NCI-H2029 (cell line): ENCODE measurements at places on chromosomes 5 and 9.

- DNase-seq, result no peak
Measured at GRCh38 chr5:181217803-181218062, 5.3 kb upstream of the TRIM41 start.

DNA sequence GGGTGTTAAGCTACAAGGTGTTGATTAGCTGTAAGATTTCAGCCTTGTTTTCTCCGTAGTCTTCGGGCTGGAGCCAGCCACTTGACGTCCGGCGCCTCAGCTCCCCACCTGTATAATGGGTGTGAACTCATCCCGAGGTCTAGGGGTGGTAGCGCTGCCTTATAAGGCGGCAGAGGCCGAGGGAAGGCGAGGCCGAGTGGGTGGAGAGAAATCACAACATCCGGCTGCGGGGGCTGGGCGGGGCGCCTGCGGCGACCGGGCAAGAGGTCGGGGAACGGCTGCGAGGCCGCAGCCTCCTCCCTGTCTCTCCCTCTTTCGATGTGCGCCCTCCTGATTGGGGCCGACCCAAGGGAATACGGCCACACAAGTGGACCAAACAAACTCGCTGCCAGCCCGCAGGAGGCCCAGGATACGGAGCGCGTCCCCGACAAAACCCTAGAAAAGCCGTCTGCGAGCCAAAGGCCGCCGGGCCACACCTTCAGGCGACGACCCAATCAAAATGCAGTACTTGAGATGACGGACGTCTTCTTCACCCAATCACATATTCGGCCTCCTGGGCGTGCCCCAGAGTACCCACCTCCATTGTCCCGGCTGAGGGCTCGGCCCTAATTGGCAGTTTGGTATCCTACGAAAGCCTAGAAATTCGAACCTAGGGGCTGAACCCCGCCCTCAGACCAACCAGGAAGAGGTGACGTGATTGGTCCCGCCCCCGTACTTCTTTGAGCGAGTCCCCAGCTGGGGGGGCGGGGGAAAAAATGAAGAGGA lies 493 bp upstream of the GRK6 start:
- peak; percentile 100 for DNase-seq

DNA sequence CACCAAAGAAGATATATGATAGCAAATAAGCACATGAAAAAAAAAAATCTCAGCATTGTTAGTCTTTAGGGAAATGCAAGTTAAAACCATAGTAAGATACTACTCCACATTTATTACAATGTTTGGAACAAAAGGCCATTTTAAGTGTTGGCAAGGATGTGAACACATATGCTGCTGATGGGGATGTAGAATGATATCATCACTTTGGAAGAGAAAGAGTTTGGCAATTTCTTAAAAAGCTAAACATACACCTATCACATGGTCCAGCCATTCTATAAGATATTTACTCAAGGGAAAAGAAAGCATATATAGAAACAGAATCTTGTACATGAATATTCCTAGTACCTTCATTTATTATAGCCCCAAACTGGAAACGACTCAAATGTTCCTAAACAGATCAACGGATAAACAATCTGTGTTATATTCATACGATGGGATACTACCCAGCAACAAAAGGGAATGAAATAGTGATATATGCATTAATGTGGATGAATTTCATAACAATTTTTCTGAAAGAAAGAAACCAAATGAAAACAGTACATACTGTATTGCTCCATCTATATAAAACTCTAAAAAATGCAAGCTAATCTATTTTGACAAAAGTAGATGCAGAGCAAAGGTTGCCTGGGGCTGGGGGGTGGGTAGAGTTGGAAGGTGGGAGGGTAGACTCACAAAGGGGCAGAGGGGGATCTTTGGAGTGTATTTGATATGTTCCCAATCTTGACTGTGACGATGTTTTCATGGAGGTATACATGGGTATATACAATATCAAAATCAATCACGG lies 45.7 kb upstream of the SMAD5 start:
- no peak for DNase-seq

DNA sequence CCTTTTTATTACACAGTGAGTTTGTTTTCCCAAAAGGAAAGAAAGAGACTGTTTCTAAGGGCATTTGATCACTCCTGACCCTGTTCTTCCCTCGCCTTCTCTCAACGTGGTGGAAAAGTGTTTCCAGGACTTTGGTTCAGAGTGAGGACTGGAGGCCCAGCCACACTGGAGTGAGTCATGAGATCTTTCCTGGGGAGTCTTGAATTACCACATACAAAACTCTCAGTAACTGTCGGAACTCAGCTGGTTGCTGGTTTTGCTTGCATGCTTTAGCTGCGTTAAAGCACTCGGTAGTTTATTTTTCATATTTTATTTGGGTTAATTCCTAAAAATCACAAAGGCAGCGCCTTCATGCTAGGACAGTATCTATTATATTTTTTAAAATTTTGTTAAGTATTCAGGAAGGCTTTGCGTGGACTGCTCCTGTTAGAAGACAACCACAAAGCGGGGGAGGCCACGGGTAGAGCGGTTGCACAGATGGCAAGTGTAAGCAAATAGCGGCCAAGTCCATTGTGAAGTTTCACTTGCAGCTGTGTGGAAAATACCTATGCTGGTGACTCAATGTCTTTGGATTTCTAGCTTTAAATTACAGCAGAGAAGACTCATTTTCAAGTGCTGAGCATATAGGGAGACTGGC lies 77.7 kb downstream of the ARSB start:
- no peak for DNase-seq

- no peak for DNase-seq
Measured at GRCh38 chr5:110251366-110251765, 475.1 kb downstream of the TMEM232 start.

DNA sequence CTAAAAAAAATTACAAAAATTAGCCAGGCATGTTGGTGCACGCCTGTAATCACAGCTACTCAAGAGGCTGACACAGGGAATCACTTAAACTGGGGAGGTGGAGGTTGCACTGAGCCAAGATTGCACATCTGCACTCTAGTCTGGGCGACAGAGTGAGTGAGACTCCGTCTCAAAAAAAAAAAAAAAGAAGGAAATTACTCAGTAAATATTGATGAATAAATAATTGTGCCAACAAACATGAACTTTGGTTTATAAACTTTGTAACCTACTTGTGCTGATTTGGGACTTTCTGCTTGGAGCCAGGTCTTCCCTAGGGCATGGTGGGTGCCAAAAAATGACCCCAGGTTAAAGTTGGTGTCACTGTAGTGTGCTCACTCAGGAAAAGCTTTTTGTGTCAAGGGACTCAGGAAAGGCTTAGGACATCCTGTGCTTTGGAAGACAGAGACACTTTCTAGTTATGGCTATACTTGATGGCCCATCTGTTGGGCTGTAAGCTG lies 19.0 kb downstream of the ABLIM3 start:
- no peak for DNase-seq

DNA sequence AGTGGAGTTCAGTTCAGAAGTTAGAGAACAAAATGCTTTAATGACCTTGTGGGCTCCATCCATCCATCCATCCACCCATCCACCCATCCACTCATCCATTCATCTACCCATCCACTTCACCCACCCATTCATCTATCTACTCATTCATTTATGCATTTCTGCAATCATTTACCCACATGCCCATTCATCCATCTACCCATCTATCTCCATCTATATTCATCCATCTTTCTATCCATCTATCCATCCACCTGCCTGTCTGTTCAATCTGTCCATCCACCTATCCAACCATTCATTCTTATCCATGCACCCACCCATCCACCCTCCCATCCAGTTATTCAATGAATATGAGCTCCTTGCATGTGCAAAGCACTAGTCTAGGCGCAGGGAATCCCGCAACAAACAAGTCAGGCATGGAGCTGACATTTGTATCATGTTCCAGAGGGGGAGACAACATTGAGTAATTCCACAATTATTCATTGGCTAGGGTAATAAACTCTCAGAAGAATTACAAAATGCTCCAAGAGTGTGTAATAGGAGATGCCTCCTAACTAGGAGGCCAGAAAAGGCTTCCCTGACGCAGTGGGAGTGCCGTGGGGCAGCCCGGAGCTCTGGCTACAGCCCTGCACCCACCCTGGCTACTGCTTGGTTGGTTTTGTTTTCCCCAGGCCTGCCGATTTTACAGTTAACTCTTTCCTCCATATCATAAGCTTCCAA lies 211.2 kb downstream of the NXNL2 start:
- no peak for DNase-seq

GRCh38 chr9:35726931-35727330 lies 5.1 kb downstream of the TLN1 start:
- no peak for DNase-seq

GRCh38 chr5:56004874-56005273 lies 10.1 kb upstream of the IL6ST start:
- DNase-seq, result no peak

- DNase-seq, result no peak
Measured at GRCh38 chr5:37696190-37697021, 143.4 kb downstream of the GDNF start.

- DNase-seq, result no peak
Measured at GRCh38 chr9:111632060-111632459, 926 bp downstream of the DNAJC25 start.

GRCh38 chr5:3361811-3362605 lies 233.6 kb upstream of the IRX1 start:
- DNase-seq, result no peak

GRCh38 chr5:10753178-10753577 lies 7.9 kb downstream of the DAP start:
- DNase-seq, result no peak
